ENCODE measurements at places on chromosomes 3 and 15.

DNA sequence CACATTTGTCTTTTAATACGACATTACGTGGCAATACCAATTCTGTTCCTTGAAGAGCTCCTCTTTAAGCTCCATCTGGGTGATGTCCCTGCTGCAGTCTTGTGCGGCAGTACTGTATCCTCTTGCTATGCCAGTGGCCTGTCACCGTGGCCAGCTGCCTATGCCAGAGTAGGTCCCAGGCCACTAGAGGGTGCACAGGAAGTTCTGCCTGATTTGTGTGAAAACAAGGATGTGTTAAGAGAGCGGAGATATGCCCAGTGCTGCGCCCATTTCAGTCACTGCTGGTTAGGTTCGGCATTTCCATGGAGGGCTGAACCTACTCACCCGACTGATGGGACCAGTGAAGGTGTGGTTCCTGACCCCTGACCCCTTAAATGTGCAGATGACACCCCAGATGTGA lies 25.2 kb downstream of the NIPA1 start:
- DNase-seq = no peak

DNA sequence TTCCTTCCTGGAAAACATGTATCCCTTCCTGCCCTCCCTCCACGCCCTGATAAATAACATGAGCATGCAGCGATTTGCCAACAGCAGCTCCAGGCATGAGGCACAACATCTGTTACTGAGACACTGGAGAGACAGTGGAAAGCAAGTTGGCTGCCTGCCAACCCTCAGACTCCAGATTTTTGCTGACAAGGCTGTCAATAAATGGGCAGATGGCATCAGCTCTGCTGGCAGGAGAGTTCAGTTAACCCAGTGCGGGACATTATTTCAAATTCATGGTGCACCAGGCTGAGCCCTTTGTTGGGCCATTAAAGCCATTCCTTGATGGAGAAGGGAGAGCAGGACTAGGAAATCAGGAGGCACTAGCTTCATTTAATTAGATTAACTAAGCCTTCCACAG lies 293.3 kb downstream of the MEX3B start:
- no peak for DNase-seq

- no peak for DNase-seq
Measured at GRCh38 chr3:16528581-16528993, 15.1 kb upstream of the RFTN1 start.

DNA sequence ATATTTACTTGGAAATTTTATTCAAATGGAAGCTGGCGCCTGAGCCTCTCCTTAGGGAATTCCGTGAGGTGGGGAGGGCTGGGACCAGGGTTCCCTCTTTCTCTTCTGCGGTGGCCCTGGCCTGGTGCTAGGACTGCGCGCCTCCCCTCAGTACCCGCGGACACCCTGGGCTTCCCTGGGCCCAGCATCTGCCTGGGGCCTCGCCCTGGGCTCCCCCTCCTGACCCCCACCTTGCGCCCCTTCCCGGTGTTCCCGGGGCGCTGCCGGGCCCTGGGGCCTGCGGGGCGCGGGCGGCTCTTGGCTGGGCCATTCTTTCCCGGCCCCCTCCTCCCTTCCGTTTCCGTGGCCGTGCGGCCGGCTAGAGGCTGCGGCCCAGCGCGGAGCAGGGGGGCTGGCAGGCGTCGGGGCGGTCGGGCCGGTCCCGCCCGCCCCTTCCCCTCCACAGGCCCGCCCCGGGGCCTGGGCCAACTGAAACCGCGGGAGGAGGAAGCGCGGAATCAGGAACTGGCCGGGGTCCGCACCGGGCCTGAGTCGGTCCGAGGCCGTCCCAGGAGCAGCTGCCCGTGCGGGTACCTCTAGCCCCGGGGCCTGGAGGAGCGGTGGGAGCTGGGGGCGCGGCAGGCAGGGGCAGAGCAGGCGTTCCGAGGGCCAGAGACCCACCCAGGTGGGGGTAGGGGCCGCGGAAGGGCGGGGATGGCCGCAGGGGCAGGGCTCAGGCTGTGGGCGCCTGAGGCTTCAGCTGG lies at the start of gene FES:
FES (plus strand) TSS at position 529 of the 743 bp plus-strand sequence. CDS start 542 bp downstream, outside the sequence.
- no peak for DNase-seq

DNA sequence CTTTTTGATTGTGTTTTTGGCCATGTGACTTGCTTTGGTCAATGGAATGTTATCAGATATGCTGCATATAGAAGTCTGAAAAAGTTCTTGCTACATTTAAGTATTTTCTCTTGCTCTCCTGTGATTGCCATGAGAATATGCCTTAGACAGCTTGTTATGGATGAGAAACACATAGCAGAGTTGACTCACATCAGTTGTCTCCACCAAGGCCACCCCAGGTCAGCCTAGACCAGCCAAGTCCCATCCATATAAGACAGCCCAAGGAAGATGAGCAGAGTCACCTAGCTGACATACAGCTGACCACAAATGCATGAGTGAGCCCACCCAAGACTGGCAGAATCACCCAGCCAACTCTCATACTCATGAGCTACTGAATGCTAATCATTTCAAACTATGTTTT lies 153.0 kb downstream of the THRB start:
- DNase-seq = no peak

- DNase-seq = peak; percentile 17
Measured at GRCh38 chr3:133881939-133882825, 13.5 kb downstream of the RAB6B start.

DNA sequence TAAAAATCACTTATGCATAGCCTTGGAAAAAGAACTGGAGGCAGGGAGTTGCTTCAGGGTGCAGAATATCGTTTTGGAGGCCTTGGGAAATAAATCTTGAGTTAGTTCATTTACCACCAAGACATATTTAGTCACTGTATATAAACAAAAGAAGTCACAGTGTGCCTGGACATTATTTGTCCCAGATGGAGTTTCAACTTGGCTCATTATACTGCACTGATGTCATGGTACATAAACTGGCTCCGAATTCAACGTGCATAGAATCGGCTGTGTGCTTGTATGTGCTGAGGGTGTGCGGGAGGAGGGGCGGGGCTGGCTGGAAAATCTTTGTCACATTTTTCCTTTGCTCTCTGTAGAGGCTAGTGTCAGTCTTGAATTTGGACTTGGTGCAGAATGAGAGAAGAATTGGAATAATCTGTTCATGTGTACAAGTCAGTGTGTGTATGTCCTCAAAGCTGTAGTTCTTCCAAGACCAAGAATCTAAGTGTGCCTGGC lies 86.6 kb downstream of the FNDC3B start:
- DNase-seq = no peak

GRCh38 chr15:47477341-47477740 lies 240.0 kb upstream of the SEMA6D start:
- no peak for DNase-seq

DNA sequence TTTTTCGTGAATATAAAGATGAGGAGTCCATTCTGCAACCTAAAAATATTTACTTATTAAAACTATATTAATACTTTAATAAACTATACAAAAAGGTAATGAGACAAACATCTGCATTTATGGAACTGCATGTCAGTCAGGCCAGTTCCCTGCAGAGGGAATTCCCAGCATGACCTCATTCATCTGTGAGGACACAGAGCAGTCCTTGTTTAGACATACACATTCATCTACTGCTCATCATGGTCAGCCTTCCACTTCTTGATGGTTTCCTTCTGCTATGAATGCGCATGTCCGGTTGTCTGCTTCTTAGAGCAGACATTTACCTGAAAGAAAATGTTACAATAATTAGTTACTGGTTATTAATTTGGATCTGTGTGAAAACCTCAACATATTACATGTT lies 3.3 kb upstream of the ACTR8 start:
- no peak for DNase-seq

- no peak for DNase-seq
Measured at GRCh38 chr3:149145974-149146373, 16.5 kb downstream of the HPS3 start.

DNA sequence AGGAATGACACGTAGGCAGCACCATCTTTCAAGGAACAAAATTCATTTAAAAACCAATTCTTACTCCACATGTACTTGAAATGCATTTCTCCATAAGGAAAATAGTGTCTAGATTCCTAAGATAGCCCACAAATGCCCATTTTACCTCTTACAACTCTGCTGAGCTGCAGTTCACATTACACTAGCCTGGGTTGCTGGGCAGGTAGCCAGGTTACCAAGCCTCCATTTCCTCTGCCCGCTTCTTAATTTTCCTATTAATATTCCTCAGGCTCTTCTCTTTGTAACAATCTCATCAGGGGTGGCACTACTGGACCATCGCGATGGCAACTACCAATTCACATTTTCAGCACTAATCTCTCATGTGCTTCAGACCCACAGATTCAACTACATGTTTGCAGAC lies 10.8 kb downstream of the ATP13A3 start:
- no peak for DNase-seq

DNA sequence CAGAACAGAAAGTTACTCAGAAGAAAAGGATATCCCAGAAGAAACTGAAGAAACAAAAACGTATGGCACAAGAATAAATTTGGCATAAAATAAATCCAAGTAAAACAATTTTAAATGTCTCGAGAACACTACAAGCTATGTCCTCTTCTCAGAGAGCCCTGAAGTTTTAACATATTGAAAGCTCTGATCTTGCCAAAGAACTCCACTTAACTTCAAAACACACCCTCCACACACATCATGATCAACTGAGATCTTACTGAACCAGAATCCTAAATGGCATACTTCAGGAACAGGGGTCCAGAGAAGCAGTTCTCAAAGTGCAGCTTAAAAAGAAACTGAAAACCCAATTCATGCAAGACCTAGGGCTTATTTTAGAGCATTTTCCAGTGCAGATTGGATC lies 194.3 kb downstream of the MAGI1 start:
- DNase-seq = no peak

GRCh38 chr3:32961189-32961715 lies 9.8 kb downstream of the CCR4 start:
- DNase-seq = peak; percentile 72

DNA sequence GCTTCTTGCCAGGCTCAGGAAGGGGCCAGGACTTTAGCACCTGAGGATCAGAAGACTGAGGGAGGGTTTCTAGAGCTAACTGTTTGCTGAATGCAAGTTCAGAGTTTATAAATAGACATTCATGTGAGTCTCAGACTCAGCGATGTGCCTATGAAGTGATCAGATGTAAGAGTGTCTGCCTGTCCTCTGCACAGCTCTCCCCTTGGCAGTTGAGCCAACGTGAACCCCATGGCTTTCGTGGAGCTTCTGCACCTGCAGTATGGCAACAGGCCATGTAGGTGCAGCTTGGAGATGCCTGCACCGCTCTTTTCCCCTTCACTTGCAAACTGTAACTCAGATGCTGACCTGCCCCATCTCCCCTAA lies 141.9 kb downstream of the CHDH start:
- DNase-seq = no peak

- DNase-seq = peak; percentile 75
Measured at GRCh38 chr15:79970624-79971434, at the start of gene BCL2A1. TSS of gene BCL2A1 (minus strand) at chr15:79971196. CDS start at chr15:79971119, 77 bp downstream.

GRCh38 chr15:76503804-76504203 lies 167.2 kb downstream of the ISL2 start:
- DNase-seq = no peak

DNA sequence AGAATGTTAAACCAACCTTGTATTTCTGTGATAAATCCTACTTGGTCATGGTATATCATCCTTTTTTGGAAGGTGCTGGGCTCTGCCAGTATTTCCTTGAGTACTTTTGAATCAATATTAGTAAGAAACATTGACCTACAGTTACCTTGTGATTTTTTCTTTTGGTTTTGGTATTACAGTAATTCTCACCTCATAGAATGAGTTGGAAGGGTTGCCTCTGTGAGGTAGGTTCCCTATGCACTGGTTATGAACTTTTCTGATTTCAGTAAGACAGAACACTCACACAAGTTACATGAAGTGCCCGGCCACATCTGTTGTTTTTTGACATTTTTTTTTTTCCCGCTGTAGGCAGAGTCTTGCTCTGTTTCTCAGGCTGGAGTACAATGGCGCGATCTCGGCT lies 20.0 kb downstream of the PCCB start:
- DNase-seq = no peak

GRCh38 chr3:149615731-149616221 lies 42.0 kb downstream of the WWTR1 start:
- no peak for DNase-seq

GRCh38 chr3:188156056-188156455 lies 2.1 kb downstream of the LPP start:
- DNase-seq = no peak

DNA sequence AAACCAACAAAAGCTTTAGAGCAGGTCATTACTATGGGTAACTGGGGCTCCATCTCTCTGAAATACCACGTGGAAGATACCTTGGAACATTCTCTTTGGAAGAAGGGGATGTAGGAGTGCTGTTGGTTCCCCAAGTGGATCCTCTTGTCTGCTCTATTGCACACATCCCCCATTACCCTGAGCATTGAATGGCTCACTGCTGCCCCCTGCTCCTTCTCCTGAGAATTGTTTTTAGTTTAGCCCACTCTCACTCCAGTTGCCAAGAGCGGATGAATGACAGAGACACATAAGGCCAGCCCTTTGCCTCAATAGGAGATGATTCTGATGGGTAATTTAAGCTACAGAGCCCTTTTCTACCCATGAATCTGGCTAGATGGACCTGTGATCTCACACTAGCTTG lies 135.6 kb upstream of the SUCLG2 start:
- DNase-seq = peak; percentile 48

- DNase-seq = no peak
Measured at GRCh38 chr3:120622870-120623726, 27.0 kb downstream of the NDUFB4 start.

- DNase-seq = no peak
Measured at GRCh38 chr3:123061856-123062255, 5.0 kb upstream of the PDIA5 start.

GRCh38 chr3:127484601-127485388 lies 105.7 kb downstream of the TPRA1 start:
- no peak for DNase-seq
